ENCODE measurements at places on chromosomes 5 and 9.

- DNase-seq = no peak
These were observed 9.2 kb upstream of the RASA1 start for GRCh38 chr5:87258507-87258906.

DNA sequence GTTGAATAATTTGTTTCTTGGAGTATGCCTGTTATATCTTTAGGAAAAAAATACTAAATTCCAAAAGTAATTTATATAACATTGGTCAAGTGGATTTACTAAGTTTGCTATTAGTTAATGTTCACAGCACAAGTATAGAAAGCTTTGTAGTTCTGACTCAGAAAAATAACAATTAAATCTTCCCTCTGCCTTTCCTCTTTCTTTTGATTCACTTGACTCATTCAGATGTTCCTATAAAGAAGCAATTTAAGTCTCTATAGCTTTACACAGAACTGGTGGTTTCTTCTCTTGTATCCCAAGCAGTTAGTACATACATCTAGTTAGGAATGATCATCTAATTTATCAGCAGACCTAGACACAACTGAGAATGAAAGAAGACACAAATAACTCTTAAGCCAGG, 4.5 kb upstream of the CDC42SE2 start:
- no peak for DNase-seq

DNA sequence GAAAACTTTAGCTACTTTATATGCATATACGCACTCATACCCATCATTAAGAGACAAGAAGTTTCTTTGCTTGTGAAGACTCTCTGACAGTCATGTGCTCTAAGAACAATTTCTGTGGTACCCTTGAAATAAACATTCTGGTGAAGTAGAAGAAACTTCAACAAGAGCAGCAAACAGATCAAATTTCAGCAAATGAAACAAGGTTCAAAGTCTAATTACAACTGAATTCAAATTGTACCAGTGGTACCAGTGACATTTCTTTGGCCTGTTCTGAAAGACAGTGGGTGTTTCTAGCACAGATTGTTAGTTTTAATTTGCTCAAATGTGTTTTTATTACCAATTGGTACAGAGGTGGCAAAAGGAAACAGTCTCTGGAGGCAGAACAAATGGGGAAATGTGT, 391.0 kb downstream of the CHSY3 start:
- no peak for DNase-seq

DNA sequence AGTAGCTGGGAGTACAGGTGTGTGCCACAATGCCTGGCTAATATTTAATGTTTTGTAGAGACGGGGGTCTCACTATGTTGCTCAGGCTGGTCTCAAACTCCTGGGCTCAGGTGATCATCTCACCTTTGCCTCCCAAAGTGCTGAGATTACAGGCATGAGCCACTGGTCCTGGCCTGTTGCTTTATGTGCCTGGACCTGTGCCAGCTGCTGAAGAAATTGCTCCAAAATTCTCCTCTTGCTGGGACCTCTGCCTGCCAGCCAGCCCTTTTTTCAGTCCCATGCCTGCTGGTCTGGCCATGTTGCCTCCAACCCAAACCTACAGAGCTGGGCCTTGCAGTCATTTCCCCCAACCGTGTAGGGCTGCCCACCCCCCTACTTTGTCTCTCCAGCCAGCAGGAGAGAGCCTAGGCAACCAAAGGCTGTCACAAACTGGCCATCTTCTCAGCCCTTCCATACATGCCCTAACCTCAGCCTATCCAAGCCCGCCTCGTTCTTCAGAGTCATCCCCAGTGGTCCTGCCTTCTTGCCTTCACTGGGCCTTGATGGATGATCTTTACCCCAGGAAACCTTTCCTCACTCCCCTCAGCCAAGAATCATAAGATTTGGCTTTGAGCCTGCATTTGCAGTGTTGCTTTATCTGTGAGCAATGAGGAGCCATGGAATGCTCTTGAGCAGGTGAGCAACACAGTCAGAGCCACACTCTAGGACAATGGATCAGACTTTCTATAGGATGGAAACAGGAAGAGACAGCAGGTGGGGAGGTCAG, 27.4 kb upstream of the SYNPO start:
- DNase-seq = no peak

DNA sequence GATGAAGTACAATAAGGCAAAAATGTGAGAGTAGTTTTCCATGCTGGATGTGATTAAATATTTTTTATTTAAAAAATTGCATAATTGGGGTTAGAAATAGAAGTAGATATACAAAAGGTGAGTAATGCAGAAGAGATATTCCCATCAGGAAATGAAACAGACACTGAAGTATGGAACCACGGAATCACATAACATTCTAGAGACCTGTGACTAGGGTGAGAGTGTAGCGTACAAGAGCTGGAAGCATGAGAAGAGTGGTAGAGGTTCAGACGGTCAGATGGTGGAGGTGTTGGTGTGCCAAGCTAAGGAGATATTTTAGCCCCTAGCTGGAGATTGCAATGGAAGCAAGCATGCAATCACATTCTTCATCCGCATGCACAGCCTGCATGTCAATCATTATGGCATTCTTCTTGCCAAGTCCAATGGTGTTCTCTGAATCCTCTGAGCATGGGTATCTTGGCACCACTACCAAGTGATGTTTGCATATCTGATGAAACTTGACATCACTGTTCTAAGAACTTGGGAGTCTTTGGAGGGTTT, 587.8 kb downstream of the PSAT1 start:
- no peak for DNase-seq

DNA sequence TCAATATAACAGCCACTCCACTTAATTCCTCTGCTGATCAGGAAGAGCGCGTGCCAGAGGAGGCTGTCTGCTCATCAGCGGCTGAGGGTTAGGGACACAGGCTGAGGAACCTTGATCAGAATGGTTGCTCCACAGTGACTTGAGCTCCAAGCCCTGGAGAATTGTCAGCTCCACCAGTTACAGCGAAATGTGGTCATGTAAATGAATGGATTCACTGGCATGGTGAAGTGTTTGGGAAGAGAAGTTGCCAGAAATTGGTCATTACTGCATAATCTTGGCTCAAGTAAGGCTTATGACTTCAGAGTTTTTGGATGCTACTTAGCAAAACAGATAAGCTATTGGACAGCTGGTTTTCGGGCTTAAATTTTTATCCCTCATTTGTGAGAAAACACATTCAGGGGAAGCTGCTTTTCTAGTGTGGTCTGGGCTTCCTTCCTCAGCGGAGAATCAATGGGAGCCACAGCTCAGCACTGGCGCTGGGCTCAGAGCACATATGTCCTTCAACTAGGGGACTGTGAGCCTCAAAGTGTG, 65.0 kb downstream of the PRRT1B start:
- no peak for DNase-seq

DNA sequence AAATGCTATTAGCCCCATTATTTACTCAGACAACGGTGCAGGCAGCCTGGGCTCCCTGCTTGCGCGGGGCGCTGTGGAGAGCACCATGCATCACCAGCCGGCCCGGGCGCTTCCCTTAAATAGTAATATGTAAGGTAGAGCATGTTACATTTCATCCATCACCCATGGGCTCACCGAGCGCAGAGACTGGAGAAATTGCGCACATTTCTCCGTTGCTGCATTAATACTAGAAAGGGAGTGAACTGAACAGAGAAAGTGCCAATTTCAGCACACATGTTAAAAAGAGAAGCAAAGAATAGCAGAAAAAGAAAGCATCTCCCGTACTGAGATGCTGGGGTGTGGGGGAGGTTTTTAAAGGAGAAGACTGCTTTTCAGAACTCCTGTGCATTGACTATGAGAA, 400.3 kb downstream of the ZSWIM6 start:
- no peak for DNase-seq

DNA sequence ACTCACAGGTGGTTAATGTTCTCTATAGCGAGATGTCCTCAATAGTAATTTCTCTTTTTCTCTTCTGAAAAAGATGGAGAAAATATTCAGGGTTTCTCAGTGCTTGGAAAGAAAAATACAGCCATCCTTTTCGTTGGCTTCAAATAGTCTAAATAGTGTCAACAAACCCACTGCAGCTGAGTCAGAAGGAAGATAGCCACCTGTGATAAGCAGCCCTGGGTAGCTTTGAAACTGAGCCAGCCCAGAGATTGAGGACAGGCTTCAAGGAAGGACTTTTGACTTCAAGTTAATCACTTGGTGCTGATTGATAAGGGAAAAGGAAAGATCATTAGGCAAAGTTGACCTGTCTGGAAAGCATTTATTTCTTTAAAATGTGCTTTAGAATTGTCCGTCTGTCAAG, 78.7 kb upstream of the TYRP1 start:
- DNase-seq = no peak

GRCh38 chr5:10543585-10544040, 20.3 kb upstream of the ANKRD33B start:
- no peak for DNase-seq

- DNase-seq = no peak
These were observed 139.3 kb upstream of the IER5L start for GRCh38 chr9:129317179-129318011.

GRCh38 chr5:58891086-58891970, 308.5 kb downstream of the RAB3C start:
- DNase-seq = peak; percentile 44

DNA sequence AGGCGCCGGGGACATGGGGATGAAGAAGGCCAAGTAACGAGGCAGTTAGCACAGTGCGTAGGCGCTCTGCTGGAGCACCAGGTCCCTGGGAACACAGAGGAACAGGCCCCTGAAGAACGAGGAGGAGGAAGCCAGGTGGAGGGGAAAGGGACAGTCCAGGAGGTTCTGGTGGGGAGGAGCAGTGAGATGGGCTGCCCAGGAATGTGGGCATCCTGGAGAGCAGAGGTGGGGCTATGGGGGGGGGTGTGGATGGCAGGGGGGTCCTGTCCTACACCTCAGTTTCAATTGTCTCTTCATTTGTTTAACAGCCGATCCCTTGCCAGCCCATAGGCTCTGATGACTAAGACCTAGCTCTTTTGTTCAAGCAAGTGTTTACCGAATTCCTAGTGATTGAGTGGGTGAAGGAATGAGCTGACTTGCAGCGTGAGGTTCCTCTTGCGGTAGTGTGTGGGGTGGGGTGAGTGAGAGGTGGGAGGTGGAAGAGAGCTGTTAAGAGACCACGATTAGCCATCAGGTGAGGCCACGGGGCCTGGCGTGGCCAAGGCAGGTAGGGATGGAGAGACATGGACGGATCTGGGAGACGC, 8.4 kb upstream of the PHYHD1 start:
- DNase-seq = peak; percentile 93

GRCh38 chr5:96320797-96321196, 112.3 kb downstream of the PCSK1 start:
- no peak for DNase-seq

DNA sequence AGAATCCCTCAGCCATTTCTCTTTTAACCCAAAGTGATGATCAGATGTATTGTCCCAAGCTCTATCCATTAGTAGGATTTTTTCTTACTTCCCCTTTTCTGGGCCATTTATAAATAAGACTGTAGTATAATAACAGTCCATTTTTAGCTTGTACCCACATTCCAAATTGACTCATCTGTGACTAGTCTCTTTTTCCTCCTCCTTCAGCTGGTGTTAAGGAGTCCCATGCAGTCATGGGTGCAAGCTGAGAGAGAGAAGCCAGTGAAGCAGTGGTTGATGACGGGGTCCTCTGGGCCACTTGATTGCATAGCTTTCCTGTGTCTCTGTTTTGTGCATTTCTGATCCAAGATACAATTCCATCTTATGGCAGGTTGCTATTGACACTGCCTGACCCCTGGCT, 476.0 kb upstream of the CD180 start:
- DNase-seq = peak; percentile 7

DNA sequence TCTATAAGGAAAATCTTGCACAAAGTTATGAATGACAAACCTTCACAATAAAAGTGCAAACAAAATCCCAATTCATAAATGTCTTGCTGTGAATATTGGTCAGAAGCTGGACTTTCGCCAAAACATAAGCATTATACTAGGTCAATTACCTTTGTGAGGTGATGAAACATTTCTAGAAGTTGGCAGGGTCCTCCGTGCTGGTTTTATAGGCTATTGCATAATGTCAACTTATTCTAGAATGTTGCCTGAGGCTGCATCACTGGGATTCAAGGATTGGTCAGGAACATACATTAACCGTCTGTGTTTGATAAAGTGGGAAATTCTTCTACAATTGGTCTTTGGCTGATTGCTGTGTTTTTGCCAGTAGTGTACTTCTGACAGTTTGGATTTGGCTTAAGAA, 49.8 kb upstream of the PALM2AKAP2 start:
- no peak for DNase-seq

DNA sequence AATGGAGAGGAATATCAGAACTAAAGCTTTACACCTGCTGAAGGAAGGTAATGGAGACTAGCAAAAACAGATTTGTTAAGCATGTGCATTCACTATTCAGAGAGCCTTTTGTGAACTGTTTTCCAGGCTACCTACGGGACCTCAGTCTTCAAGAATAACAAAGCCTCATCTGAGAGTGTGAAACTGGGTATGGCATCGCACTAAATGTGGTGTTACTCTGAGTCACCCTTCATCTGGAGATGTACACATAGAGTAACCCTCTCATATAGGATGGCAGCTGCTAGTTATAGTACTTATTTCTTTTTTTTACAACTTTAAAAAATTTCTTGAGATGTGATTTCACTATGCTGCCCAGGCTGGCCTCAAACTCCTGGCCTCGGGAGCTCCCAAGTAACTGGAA, 306.8 kb downstream of the ZNF608 start:
- DNase-seq = no peak

- no peak for DNase-seq
These were observed 312.5 kb downstream of the PSAT1 start for GRCh38 chr9:78609450-78609849.

DNA sequence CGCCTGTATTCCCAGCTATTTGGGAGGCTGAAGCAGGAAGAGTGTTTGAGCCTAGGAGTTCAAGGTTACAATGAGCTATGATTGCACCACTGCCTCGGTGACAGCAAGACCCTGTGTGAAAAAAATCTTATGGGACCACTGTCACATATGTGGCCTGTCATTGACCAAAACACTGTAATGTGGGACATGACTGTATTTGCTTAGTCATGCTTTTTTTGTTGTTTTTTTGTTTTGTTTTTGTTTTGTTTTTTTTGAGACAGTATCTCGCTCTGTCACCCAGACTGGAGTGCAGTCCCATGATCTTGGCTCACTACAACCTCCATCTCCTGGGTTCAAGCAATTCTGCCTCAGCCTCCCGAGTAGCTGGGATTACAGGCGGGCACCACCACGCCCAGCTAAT, 13.5 kb downstream of the POLR1E start:
- DNase-seq = no peak

DNA sequence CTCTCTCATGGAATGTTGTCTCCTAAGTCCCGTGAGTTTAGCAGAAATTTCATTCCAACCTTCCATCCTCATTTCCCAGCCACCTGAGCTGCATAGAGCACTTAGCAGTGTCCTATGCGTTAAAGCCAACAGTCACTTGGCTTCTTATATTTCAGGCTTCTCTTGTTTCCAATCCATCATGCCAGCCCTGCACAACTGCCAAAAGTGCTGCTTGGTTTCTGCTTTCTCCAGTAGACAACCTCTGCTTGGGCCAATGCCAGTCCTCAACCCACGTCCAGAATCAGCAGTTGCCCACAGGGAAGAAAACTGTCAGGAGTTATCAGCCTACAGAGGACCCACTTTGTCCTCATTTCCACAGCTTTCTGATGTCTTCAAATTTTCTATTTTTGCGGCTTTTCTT, 42.5 kb downstream of the KCNIP1 start:
- DNase-seq = no peak

GRCh38 chr9:136655536-136656182, 7.1 kb upstream of the EGFL7 start:
- peak; percentile 96 for DNase-seq

- no peak for DNase-seq
These were observed 5.2 kb downstream of the SURF4 start for GRCh38 chr9:133370685-133371084.
